ENCODE measurements at places on chromosomes 3 and 15. TPM values are rescaled to one million over a fixed set of nuclear protein-coding genes. Genes with fewer than 3 reads are reported as not detected.
A peak's percentile ranks its signal among the peaks of the same experiment; 100 is the strongest.

- peak overlapping the region; percentile 98 for H3K27ac ChIP-seq
- DNase-seq: no peak
- H3K27me3 ChIP-seq: no peaks in the 10 kb centered on the region
- H3K36me3 ChIP-seq: peaks cover 43% of the 10 kb centered on the region
- H3K4me1 ChIP-seq: peaks cover 13% of the 10 kb centered on the region
These were observed 357 bp upstream of the MAN2C1 start for GRCh38 chr15:75368689-75369239.

DNA sequence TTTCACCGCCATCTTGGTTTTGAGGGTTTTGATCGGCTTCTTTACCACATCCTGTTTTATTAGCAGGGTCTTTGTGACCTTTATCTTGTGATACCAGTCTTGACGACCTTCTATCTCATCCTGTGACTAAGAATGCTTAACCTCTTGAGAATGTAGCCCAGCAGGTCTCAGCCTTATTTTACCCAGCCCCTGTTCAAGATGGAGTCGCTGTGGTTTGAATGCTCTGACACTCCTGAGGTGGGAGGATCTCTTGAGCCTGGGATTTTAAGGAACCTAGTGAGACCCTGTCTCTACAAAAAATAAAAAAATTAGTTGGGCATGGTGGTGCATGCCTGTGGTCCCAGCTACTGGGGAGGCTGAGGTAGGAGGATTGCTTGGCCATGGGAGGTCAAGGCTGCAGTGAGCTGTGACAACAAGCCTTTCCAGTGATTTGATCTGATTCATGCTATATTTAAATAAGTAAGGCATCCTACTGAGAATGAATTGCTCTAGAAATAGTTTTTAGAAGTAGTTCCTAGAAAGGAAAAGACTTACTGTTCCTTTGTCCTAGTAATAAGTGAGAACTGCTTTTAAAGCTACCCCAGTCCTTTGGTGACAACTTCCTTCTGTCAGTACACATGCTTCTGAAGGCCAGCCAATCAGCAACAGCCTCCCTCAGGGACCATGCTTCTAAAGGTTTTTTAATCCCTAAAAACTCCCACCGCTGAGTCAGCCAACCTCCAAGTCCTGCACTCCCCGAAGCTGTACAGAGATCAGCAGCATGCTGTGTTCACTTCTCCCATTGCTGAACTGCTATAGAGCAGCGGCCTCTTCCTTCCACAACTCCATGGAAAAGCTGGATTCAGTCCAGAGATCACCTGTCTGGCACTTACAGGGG lies 9.1 kb upstream of the CEMIP start:
- H3K27ac ChIP-seq: no peak overlapping the region
- peaks cover 2% of the 10 kb centered on the region for H3K27me3 ChIP-seq
- no peaks in the 10 kb centered on the region for H3K4me1 ChIP-seq
- no peak overlapping the region for H3K4me3 ChIP-seq
- no peak for DNase-seq

GRCh38 chr15:28022961-28023360 lies 76.2 kb downstream of the OCA2 start:
- H3K4me1 ChIP-seq: no peaks in the 10 kb centered on the region
- no peaks in the 10 kb centered on the region for H3K27me3 ChIP-seq
- H3K4me3 ChIP-seq: no peak overlapping the region
- no peaks in the 10 kb centered on the region for H3K36me3 ChIP-seq

DNA sequence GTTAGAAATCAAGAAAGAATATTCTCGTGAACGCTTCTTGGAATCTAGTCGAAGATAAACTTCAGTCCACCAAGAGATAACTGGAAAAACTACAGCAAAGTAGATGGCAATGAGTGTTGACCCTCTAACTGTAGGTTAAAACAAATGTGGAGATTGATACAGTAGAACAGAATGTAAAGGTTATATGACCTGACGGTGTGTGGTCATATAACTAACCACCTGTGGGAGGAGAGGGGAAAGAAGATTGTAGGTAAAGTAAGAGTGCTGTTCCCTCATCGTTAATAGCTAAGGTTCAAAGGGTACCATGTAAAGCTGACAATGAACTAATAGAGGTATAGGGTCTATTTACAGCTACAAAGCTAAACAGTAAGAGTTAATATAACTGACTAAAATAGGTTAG lies 52.6 kb downstream of the PDE8A start:
- H3K27ac ChIP-seq: no peak overlapping the region
- no peaks in the 10 kb centered on the region for H3K36me3 ChIP-seq
- peaks cover 29% of the 10 kb centered on the region for H3K4me1 ChIP-seq
- no peak for DNase-seq
- H3K27me3 ChIP-seq: no peaks in the 10 kb centered on the region
- no peak overlapping the region for H3K4me3 ChIP-seq

DNA sequence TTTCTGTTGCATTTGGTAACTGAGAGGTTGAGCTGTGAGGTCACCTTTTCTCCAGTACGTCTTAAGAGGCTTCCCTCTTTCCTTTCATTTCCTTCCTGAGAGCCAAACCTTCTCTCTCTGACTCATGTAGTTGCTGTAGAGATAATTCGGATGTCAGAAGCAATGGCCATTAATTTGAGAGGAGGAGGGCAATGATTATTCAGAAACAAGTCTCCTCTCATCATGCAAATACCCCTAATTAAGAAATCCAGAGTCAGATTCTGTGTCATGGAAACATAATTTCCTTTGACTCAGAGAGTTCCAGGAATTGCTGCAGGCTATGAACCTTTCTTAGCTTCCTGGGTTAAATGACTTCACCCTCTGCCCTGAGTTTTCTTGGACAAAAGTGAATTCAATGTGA lies 59.0 kb upstream of the GSK3B start:
- no peak for DNase-seq
- no peaks in the 10 kb centered on the region for H3K4me1 ChIP-seq
- H3K27ac ChIP-seq: no peak overlapping the region
- no peak overlapping the region for H3K4me3 ChIP-seq
- no peaks in the 10 kb centered on the region for H3K36me3 ChIP-seq
- no peaks in the 10 kb centered on the region for H3K27me3 ChIP-seq

DNA sequence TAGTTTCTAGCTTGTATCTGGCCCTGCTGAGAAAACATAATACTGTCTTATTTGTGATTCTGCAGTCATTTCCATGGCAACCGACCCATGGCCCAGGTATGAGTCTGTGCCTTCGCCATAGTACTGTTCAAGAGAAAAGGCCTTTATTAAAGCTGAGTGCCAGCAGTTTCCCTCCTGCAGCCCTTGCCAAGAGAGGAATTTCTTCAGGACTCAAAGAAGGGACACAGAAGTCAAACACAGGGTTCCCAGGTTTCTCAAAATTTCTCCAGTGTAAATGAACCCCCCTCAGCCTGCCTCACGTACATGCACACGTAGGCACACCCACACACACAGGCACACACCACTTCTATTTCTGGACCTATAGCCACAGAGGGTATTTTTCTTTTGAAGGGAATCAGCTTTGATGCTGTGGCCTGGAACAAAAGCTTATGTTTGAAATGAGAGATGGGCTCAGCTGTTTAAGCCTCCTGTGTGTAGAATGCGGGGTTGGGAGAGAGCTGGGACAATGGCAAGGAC lies 269.2 kb downstream of the PDCD6IP start:
- no peak overlapping the region for H3K27ac ChIP-seq
- no peak for DNase-seq
- H3K4me1 ChIP-seq: no peaks in the 10 kb centered on the region
- H3K27me3 ChIP-seq: no peaks in the 10 kb centered on the region

DNA sequence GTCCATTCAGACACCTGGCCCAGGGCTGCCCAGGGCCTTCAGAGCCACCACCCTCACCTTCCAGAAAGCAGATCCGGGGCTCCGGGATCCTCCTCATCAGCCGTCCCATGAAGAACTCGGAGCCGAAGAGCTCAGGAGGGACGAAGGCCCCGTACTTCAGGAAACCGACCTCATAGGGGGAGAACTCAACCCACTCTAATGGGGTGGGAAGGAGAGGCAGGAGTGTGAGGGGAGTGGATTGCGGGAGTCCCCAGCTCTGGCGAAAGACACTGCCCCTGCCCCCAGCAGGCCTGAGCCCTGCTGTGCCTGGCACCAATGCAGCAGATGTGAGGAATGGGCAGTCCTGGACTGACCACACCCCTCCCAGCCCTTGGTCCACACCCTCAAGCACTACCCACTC lies 22.6 kb downstream of the PLA2G4D start:
- DNase-seq: no peak
- H3K27ac ChIP-seq: no peak overlapping the region
- no peaks in the 10 kb centered on the region for H3K36me3 ChIP-seq
- H3K4me3 ChIP-seq: no peak overlapping the region

DNA sequence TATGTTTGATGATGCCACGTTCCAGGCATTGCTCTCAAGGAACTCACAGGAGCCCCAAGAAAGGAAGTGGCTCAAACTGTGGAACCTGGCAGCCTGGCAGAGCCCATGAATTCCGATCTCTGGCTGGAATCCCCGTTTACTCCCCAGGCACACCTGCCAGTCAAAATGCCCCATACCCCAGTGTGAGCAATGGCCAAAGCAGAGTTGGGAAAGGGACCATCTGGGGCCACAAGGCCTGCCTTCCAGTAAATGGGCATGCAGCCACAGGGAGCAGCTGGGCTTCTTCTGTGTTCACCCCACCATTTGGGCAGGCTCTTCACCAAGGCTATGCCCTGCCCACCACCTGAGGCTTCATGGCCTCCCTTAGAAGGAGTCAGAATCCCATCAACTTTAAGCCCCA lies 257.0 kb upstream of the GOLGA6L4 start:
- no peaks in the 10 kb centered on the region for H3K27me3 ChIP-seq
- peaks cover 3% of the 10 kb centered on the region for H3K4me1 ChIP-seq
- H3K4me3 ChIP-seq: no peak overlapping the region

GRCh38 chr3:175208326-175208725 lies 349.2 kb downstream of the NAALADL2 start:
- no peaks in the 10 kb centered on the region for H3K4me1 ChIP-seq
- H3K36me3 ChIP-seq: no peaks in the 10 kb centered on the region
- H3K27ac ChIP-seq: no peak overlapping the region
- no peaks in the 10 kb centered on the region for H3K27me3 ChIP-seq
- no peak for DNase-seq

DNA sequence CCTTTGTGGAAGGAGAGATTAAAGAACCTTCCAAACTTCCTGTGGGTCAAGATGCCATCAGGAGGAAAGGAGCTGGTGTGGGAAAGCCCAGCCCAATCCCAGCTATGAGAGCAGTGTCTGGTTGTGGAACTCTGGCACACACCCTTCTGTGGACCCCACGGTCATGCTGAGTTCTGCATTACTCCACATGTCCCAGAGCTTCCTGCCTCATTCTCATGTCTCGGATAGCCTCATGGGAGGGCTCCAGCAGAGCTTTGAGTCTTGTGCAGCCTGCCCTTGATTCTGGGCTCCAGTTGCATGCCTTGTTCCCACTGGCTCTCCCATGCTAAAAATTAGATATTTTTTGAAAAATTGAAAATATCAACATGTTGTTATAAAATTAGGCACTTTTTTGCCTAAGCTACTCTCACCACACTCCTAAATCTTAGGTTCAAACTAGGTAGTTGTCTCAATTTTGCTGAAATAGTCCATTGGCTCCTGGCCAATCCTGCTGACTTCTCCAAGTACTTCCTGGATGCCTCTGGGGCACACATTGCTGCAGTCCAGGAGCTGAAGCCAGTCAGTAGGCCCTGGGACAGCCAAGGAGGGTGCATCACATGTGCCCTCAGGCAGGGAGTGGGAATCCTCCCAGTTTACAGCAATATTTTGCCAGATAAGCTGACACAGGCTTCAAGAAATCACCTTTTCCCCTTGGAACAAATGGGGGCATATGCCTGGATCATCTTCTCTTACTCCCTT lies 144.3 kb downstream of the EEFSEC start:
- H3K4me3 ChIP-seq: no peak overlapping the region
- H3K36me3 ChIP-seq: peaks cover 4% of the 10 kb centered on the region
- no peaks in the 10 kb centered on the region for H3K27me3 ChIP-seq
- no peak for DNase-seq
- H3K4me1 ChIP-seq: no peaks in the 10 kb centered on the region

DNA sequence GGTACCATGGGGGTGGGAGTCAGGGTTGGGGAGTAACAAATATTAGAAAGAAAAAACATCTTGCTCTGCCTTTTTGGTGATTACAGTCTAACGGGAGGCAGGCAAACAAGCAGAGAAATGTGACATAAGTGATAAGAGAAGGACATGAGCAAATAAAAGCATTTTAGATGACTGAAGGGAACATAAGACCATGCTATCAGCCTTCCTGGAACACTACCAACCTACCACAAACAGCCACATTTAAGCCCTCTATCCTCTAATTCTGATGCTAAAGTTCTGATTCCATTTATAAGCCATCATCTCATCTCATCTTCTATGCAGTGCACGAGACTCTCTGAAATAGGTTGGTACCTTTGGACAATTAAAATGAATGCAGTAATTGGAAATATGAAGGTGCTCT lies 243.4 kb upstream of the P2RY1 start:
- no peak for DNase-seq
- no peaks in the 10 kb centered on the region for H3K27me3 ChIP-seq
- no peak overlapping the region for H3K27ac ChIP-seq
- H3K4me1 ChIP-seq: peaks cover 10% of the 10 kb centered on the region

- H3K4me3 ChIP-seq: no peak overlapping the region
- H3K4me1 ChIP-seq: no peaks in the 10 kb centered on the region
- no peaks in the 10 kb centered on the region for H3K27me3 ChIP-seq
- no peak for DNase-seq
- H3K36me3 ChIP-seq: no peaks in the 10 kb centered on the region
These were observed 225.6 kb upstream of the UBE2E1 start for GRCh38 chr3:23580096-23580713.

DNA sequence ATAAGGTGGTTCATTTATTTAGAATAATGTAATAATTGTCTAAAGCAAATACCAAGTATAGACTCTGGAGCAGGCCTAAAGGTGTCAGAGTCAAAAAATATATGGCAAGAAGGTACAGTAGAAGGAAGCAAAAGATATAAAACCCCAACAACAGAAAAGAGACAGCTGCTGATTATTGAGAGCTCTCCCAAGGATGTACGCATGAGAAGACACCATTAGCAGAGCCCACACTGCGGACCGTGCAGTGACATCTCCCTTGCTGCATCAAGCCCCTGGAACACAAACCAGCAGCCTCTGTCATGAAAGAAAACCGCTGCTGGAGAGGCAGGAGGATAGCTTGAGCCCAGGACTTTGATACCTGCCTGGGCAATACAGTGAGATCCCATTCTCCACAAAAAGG lies 18.0 kb upstream of the SLC6A20 start:
- H3K4me1 ChIP-seq: peaks cover 6% of the 10 kb centered on the region
- H3K27me3 ChIP-seq: no peaks in the 10 kb centered on the region
- H3K36me3 ChIP-seq: no peaks in the 10 kb centered on the region
- no peak overlapping the region for H3K27ac ChIP-seq
- no peak overlapping the region for H3K4me3 ChIP-seq
- no peak for DNase-seq

DNA sequence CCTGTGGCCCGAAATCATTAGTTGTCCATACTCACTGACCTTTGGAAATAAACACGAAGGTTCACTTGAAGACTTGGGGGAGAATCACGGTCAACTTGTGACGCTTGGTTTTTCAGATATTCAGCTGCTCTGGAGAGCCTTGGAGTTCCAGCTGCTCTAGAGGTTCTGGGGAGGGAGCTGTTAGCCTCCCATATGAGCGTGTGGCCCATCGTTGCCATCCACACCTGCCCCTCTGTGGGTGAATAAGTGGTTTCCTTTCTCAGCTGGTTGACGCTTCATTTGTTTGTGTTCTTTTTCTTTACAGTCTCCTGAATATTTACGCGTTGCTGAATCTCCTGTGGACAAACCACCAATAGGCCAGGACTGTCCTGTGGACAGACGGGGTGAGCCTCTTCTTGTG lies 35.6 kb downstream of the APBA2 start:
- no peak overlapping the region for H3K4me3 ChIP-seq
- no peak for DNase-seq
- H3K27ac ChIP-seq: no peak overlapping the region

LCTL gene
- total RNA-seq: not detected

ARRDC4 gene
- 1.1 TPM for total RNA-seq

SEMA6D gene
- not detected for total RNA-seq

GNL3 gene
- total RNA-seq: 68.5 TPM

GOLGA6A gene
- total RNA-seq: 1.0 TPM

CELF6 gene
- total RNA-seq: 5.3 TPM

GOLGA8F gene
- total RNA-seq: not detected

ACTC1 gene
- not detected for total RNA-seq

PIGZ gene
- 3.9 TPM for total RNA-seq
